ENCODE measurements at places on chromosomes 4 and X.

DNA sequence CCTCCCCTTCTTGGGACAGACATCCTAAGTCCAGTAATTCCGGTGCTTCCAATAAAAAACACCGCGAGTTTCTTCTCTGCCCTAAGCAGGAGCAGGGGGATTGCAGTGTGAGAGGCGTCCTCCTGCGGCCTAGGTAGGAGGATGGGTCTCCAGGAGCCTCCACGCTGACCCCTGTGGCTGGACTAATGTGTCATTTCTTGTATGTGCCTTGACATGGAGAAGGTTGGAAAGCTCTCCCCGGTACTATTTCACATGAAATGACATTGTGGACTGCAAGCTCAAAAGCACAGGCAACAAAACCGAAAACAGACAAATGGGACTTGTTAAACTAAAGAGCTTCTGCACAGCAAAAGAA lies 66.6 kb upstream of the ENPP6 start:
- DNase-seq = no peak

GRCh38 chr4:185020863-185021761 lies 2.8 kb downstream of the HELT start:
- no peak for DNase-seq

- no peak for DNase-seq
Measured at GRCh38 chr4:4590546-4590945, 48.7 kb upstream of the STX18 start.

DNA sequence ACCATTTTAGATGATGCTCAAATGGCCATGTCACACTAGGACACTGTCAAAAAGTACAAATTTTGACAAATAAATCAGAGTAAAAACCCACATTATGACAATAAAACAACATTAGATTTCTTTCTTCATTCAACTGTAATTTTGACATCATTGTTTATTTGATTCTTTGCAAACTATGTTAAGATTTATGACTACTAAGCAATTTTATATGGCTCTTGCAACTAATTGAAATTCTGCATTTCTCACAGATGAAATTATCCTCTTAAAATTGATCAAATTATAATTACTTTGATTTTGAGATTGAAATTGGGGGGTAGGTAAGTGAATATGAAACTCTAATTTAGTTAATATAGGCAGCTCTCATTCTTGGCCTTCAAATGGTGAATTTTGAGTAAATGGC lies 59.8 kb downstream of the ATOH1 start:
- DNase-seq = no peak

DNA sequence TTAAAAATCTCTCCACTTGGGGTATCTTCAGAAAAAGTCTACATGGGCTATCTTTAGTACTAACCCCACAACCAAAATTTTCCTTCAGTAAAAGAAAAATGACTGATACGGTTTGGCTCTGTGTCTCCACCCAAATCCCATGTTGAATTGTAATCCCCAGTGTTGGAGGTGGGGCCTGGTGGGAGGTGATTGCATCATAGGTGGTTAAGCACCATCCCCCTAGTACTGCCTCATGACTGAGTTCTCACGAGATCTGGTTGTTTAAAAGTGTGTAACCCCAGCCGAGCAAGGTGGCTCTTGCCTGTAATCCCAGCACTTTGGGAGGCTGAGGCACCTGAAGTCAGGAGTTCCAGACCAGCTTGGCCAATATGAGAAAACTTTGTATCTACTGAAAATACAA lies 66.8 kb downstream of the USP46 start:
- DNase-seq = no peak

- DNase-seq = no peak
Measured at GRCh38 chr4:141144207-141144606, 10.9 kb upstream of the RNF150 start.

- no peak for DNase-seq
Measured at GRCh38 chr4:116010923-116011322, 897.5 kb upstream of the NDST4 start.

DNA sequence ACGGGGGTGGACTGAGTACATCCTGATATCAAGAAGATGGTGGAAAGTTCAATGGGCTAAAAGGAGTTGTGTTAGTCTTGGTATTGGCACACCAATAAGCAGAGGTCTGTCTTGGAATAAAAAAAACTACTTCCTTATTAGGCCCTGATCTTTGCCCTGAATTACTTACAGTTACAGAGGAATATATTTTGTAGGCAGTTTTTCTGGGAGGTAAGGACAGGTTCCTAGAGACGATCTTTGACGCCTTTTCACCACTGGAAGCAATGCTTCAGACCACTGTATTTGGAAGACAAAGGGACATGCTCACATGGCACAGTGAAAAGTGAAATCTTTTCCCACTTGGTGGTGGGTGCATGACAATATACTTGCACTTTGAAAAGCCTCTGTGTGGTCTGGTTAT lies 618 bp upstream of the XK start:
- peak; percentile 51 for DNase-seq

DNA sequence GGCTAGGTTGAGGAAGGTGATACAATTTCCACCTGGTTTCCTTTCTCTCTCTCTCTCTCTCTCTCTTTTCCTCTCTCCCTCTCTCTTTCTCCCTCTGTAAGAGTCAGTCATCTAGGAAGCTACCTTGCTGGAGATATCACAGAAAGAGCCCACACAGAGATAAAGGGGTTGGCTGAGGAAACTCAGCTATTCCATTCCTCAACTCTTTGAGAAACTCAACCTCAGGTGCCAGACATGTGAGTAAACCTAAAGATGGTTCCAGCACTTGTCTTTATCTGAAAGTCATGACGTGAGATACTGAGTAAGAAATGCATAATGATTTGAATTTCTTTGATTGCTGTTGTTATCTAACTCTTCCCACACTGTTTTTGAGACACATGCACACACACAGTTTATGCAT lies 564.0 kb downstream of the SPOCK3 start:
- no peak for DNase-seq

DNA sequence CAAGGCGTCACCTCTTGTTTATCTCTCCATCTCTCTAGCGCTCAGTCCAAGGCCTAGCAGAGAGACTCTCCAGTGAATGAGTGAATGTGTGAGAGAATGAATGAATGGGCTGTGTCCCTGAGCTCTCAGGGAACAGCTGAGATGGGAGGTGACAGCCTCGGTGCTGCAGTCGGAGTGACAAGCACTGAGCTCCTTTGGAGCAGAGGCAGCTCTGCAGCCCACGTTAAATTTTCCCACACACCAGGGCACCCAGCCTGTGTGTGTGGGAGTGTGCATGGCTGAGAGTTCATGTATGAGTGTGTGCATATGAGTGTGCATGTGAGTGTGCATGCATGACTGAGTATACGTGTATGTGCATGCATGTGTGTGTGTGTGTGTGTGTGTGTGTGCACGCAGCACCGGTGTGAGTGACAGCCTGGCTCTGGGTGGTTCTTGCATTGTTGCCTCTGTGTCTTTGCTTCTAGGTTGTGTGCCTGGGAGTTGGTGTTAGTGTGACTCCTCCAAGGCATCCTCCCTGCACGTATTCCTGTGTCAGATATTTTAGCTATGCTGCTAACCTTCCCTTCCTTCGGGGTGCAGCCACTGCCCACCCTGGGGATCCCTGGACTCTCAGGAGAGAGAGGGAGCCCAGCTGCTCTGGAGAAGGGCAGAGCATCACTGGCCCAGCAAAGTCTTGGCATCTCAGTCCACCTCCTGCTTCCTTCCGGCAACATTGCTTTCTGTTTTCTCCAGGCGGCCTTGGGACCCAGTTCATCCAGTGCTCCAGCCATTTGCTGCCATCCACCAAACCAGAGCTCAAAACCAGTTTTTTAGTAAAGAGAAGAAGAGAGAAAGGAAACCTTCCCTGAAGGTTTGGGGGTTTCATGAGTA lies 98.6 kb downstream of the PPP2R2C start:
- no peak for DNase-seq
